ENCODE measurements at places on chromosomes 2 and 18.

DNA sequence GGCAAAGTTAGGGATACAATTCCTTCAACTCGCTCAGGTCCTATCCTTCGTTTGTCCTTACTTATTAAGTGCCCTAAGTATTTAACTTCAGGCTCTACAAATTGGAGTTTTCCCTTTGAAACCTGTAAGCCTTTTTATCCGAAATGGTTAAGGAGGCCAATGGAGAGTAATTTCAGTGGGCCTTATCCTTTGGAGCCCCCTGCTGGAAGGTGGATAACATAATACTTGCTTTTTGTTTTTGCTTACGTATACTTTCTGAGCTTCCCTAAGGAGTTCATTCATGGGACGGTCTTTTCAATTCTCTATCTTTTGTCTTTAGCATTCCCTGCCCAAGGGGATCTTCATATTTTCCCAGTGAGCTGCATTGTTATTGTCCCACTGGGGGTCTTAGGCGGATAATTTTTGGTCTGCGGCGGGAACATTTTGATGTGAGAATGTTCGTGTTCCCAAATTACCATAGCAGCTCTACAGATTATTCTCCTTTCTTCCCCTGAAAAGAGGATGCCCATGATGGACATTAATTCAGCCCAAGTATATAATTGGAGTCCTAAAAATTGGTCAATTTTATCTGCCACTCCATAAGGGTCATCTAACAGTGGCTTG, 34.4 kb upstream of the TRAPPC8 start:
- DNase-seq = no peak

- DNase-seq = no peak
Observed at GRCh38 chr18:63681449-63682340, 20.0 kb upstream of the SERPINB3 start.

GRCh38 chr2:67579806-67580205, 182.7 kb downstream of the ETAA1 start:
- DNase-seq = no peak

GRCh38 chr2:178700922-178701342, 106.3 kb downstream of the TTN start:
- no peak for DNase-seq

GRCh38 chr2:97997784-97998392, 2.1 kb upstream of the TMEM131 start:
- no peak for DNase-seq

- no peak for DNase-seq
Observed at GRCh38 chr2:163665051-163665450, 70.8 kb downstream of the FIGN start.

All from activated naive CD4-positive, alpha-beta T cell (primary cell).